Upper lobe of left lung (tissue), 6 donors: ENCODE measurements at places on chromosomes 6 and 20. TPM values are rescaled to one million over a fixed set of nuclear protein-coding genes. Genes with fewer than 3 reads are reported as not detected.

DNA sequence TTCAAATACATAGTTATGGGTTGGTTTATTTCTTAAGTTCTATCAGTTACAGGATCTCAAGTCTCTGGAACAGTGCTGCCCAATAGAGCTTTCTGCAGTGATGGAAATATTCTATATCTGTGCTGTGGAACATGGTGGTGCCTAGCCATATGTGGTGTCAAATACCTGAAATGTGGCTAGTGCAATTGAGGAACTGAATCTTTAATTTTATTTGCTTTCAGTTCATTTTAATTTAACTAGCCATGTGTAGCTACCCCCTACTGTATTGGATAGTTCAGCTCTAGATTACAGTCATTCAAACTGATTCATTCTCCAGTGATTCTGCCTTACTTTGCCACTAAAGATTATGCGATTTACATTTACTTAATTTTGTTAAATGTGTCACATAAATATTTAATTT is 503.2 kb downstream of the CDKAL1 start:
- H3K36me3 ChIP-seq = no peaks in the 10 kb centered on the region
- H3K4me1 ChIP-seq = no peaks in the 10 kb centered on the region
- no peaks in the 10 kb centered on the region for H3K27me3 ChIP-seq
- no peak overlapping the region for H3K4me3 ChIP-seq
- H3K27ac ChIP-seq = no peak overlapping the region

TMX4 gene
- total RNA-seq = 33.5 TPM

OR2B6 gene
- total RNA-seq = not detected

GRCh38 chr20:1943275-1944002 is 48.2 kb downstream of the SIRPA start:
- H3K27me3 ChIP-seq = no peaks in the 10 kb centered on the region

DNA sequence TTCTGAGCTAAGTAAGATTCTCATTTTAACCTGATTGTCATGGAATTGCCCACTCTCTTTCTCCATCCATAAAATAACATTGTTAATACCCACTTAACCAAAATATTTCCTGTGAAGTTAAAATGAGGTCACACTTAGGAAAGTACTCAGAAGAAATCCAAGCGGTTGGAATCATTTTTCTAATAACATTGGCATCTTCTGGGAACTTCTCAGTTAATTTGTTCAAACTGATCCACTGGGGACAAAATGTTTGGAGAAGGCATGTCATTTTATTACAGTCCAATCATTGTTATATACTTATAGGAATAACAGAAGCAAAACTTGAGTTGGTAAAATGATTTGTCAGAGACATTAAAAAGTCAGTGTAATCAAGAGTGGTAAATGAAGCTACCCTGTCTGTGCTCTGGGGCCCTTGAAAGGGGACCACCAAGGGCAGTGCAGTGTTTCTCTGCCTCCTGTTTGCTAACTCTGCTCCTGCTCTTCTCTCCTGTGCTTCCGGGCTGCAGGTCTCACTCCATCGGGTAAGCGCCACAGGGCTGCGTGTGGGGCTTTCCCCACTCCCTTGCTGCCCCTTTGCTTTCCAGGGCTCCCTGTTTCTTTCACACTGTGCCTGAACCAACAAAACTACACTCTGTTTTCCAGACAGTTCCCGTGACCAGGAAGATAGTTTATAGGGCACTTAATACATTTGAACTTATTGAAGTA is 50.1 kb downstream of the HDDC2 start:
- no peak overlapping the region for H3K27ac ChIP-seq
- no peaks in the 10 kb centered on the region for H3K27me3 ChIP-seq
- no peaks in the 10 kb centered on the region for H3K4me1 ChIP-seq
- DNase-seq = no peak

GRCh38 chr6:166916824-166917223 is 39.5 kb downstream of the RNASET2 start:
- H3K27me3 ChIP-seq = no peaks in the 10 kb centered on the region
- no peak overlapping the region for H3K27ac ChIP-seq
- no peak for DNase-seq
- no peaks in the 10 kb centered on the region for H3K36me3 ChIP-seq
- no peaks in the 10 kb centered on the region for H3K4me1 ChIP-seq

RREB1 gene
- total RNA-seq = 44.2 TPM
